ENCODE measurements at places on chromosomes 12 and 14. TPM values are rescaled to one million over a fixed set of nuclear protein-coding genes. Genes with fewer than 3 reads are reported as not detected.

GRCh38 chr14:88729159-88729558, 63.6 kb downstream of the EML5 start:
- DNase-seq = peak; percentile 2

DNA sequence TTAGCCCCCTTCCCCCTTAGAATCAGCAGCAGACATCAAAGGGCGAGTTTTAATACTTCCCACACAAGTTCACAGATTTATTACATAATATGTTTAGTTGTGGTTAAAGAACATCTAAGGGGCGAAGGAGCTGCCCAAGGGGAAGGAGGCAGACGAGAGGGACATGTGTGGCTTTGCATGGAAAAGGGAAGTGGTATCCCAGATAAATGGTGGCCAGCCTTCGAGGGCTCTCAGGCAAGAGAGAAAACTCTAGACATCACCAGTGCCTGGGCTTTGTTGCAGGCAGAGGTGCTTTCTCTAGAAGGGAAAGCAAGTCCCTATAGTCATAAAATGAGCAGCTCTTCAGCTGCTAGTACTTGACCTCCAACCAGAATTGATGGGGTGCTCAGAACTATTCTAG, 121.2 kb downstream of the CACNA1C start:
- DNase-seq = no peak

DNA sequence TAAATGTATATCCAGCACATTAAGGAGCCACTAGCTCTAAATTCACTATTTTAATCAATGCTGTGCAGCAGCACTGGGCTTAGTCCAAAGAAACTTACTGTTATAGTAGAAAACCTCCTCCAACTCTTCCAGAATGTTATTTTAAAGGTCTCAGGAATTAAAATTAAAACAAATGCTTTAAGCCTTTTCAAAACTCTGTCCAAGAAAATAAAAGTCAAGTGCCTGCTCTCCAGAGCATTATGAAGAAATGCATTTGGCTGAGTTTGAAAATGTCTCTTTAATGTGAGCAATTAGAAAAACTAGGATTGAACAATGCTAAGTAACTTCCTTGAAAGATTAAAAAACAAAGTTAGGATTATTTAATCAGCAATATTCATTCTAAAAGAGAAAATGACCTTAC, 322.4 kb upstream of the DCN start:
- DNase-seq = no peak

DNA sequence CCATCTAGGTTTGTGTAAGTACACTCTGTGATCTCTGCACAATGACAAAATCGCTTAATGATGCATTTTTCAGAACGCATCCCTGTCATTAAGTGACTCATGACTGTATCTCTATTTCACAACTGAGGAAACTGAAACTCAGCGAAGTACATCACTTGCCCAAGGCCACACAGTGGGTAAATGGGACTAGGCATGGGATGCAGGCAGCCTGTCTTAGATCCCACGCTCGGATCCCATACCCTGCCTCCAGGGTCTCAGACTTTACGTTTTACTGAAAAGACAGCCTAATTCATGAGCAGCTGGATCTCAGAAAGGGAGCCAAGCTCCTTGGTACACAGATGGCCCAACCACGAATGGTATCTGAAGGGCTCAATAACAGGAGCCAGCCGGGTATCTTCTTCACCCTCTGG, 2.4 kb upstream of the MLEC start:
- no peak for DNase-seq

The NGB gene
- not detected for total RNA-seq

All from hematopoietic multipotent progenitor cell (in vitro differentiated cells).